Stimulated activated CD8-positive, alpha-beta memory T cell treated with anti-CD3 and anti-CD28 coated beads, Interleukin-15, amount 100 ng/mL, for 48 hours (primary cell): ENCODE measurements at places on chromosomes 6 and 20.

- no peak for DNase-seq
Measured at GRCh38 chr6:36986704-36987047, 680 bp upstream of the MTCH1 start.

- no peak for DNase-seq
Measured at GRCh38 chr6:25463441-25463840, 184.3 kb downstream of the CARMIL1 start.

- DNase-seq, result no peak
Measured at GRCh38 chr6:100554228-100554627, 89.5 kb upstream of the SIM1 start.

- no peak for DNase-seq
Measured at GRCh38 chr6:108746366-108746765, 101.9 kb upstream of the ARMC2 start.

GRCh38 chr6:85065831-85066230 lies 301.4 kb upstream of the TBX18 start:
- DNase-seq, result no peak

DNA sequence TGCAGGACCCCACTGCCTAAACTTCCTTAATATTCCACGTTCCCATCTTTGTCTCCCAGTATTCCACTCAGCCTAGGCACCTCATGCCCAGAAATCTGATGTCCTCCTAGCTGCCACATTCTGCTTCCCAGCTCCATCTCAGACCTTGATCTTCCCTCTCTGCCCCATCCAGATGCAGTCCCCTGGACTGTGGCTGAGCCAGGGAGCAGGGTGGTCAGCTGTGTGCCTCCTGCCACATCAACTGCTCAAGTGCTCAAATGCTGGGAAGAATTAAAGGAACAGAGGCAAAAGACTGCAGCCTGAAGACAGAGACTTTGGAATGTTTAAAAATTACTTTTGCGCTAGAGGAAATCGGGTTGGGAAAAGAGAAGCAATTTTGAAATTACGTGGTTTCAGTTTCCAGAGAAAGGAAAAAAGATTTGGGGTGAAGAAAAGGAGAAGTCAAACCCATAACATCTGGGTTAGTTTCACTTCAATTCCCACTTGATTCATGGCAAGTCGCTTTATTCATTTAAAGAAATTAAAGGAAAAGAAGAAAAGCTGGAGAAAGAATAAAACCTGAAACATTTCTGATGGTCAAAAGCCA lies 704.8 kb downstream of the PTPRT start:
- no peak for DNase-seq

DNA sequence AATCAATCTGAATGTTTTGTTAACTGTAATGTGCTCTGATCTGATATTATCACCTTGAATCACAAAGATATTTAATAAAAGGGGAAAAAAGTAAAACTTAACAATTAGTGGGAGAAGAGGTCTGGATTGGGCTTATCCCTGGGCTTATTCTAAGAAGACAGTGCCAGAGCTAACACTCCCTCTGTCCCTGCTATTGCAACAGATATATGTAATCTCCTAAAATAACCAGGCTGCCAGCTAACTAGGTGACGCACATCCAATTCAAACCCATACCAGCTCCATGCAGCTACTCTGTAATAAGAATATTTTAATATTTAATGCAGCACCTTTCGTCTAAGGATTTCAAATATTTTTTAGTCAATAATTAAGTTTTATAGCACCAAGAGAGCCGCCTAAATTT lies 330.1 kb upstream of the MARCKS start:
- DNase-seq, result no peak

GRCh38 chr6:139285590-139285989 lies 6.2 kb downstream of the TXLNB start:
- no peak for DNase-seq
